ENCODE measurements at places on chromosomes 11 and 22. TPM values are rescaled to one million over a fixed set of nuclear protein-coding genes. Genes with fewer than 3 reads are reported as not detected.

Gene APOBEC3H
- total RNA-seq, result 0.86 TPM

Gene PRG3
- not detected for total RNA-seq

Gene PRODH
- total RNA-seq, result 8.4 TPM

Gene STARD10
- total RNA-seq, result 16.9 TPM

Gene SERPING1
- total RNA-seq, result 1.1 TPM

Gene ACO2
- total RNA-seq, result 109 TPM

Gene SOX6
- 5.2 TPM for total RNA-seq

Gene FAT3
- 0.02 TPM for total RNA-seq

Gene DBX1
- total RNA-seq, result not detected

Gene AGBL2
- total RNA-seq, result 0.86 TPM

Gene GPR152
- not detected for total RNA-seq

Gene TRIM49
- not detected for total RNA-seq

Gene PTPRJ
- total RNA-seq, result 0.61 TPM

Gene RIBC2
- 0.26 TPM for total RNA-seq

Gene PGA4
- not detected for total RNA-seq

Gene ZP1
- total RNA-seq, result not detected

Gene OVCH2
- 0.79 TPM for total RNA-seq

Gene CDC42EP1
- total RNA-seq, result 86.0 TPM

Gene ASRGL1
- 0.65 TPM for total RNA-seq

Gene KCNQ1OT1
- total RNA-seq, result 1.7 TPM

Gene MUC5B
- not detected for total RNA-seq

Gene GRIA4
- not detected for total RNA-seq

Gene IGSF22
- total RNA-seq, result not detected

Gene PHETA2
- total RNA-seq, result 0.27 TPM

Gene NAALAD2
- total RNA-seq, result not detected

Gene CD248
- total RNA-seq, result not detected

Gene UCP3
- 1.5 TPM for total RNA-seq

Gene TESMIN
- 6.8 TPM for total RNA-seq

Gene UBQLNL
- not detected for total RNA-seq

Gene SLC35C1
- 11.9 TPM for total RNA-seq

Gene LMO2
- total RNA-seq, result 0.66 TPM

Gene OR4A16
- not detected for total RNA-seq

Gene MAPK11
- total RNA-seq, result 10.4 TPM

All from MCF 10A (cell line).